ENCODE measurements at places on chromosomes 7 and 10.
A peak's percentile ranks its signal among the peaks of the same experiment; 100 is the strongest.

- DNase-seq, result no peak
Measured at GRCh38 chr10:133464582-133465031, 10.9 kb downstream of the SCART1 start.

- no peak for DNase-seq
Measured at GRCh38 chr7:3082831-3083230, 39.2 kb upstream of the CARD11 start.

GRCh38 chr7:79377097-79377496 is 76.4 kb downstream of the MAGI2 start:
- DNase-seq, result no peak

DNA sequence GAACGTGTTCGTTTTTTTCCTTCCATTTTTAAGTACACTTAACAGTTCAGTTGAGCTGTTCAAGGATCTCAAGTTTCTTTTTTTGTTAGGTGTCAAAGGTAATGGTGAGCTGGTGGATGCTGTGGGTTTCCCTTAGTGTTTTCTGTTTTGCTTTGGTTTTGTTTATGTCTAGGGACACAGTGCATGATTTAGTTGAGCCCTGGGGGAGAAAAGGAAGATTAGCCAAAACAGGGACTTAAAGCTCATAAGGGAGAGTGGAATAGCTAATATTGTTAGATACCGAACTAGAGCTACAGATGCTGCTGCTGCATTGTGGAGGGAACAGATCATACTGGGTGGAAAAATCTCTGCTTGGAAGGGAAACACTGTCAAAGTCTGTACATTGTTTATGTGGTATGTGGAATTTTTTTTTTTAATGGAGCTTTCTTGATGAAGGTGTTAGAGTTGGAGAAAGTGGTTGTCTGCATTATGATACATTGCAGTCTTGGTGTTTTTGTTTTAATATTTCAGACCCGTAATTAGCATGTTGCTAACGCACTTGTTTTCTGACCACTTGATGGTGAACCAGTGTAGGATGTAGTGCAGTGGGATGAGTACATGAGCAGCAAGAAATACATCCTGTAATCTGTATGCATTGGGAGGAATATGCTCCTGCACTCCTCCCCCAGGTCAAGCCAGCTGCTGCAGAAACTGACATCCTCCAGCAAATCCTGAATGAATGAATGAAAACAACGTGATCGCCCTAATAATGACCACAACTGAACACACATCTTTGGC is 2.1 kb downstream of the GLCCI1 start:
- DNase-seq, result no peak

GRCh38 chr10:87541114-87541513 is 36.4 kb downstream of the MINPP1 start:
- no peak for DNase-seq

- no peak for DNase-seq
Measured at GRCh38 chr7:158228986-158229385, 358.6 kb downstream of the PTPRN2 start.

- DNase-seq, result no peak
Measured at GRCh38 chr7:23721456-23721855, 11.4 kb downstream of the STK31 start.

GRCh38 chr7:94396037-94396431 is 1.3 kb downstream of the COL1A2 start:
- no peak for DNase-seq

GRCh38 chr10:3805791-3806461 is 20.9 kb upstream of the KLF6 start:
- DNase-seq, result no peak

- no peak for DNase-seq
Measured at GRCh38 chr10:54131833-54132232, 669.2 kb downstream of the PCDH15 start.

GRCh38 chr7:107002126-107002525 is 42.4 kb upstream of the PRKAR2B start:
- no peak for DNase-seq

- DNase-seq, result no peak
Measured at GRCh38 chr10:5073659-5074058, 20.6 kb upstream of the AKR1C3 start.

DNA sequence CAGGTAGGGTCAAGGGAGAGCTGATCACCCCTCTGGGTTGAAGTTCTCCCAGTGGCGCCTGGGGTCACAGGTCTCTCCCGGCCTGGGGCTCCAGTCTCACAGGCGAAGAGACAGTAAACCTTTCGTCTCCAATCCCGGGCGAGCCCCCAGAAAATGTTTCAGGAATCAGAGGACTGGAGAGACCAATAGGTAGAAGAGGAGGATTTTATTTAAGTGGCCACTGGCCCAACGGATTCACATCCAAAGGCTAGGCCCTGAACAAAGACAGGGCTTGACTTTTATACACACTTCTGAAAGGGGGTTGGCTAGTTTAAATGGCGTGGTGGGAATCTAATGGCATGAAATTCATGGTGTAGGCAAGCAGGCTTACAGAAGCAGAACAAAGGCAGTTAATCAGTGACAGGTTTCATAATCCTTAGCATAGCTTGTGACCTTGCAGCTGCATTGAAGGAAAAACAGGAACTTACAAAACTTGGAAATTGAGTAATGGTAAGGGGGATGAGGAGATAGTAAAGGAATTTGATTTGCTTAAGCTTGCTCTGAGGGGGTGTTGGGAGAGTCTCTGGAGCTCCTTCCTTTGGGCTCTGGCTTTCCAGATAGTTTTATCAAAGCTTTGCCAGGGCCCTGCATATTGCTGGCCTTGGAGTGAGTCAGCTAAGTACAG is 105.5 kb downstream of the TRIM24 start:
- DNase-seq, result no peak

GRCh38 chr10:23512355-23513058 is 73.6 kb downstream of the OTUD1 start:
- no peak for DNase-seq

- DNase-seq, result no peak
Measured at GRCh38 chr7:158329014-158329610, 258.5 kb downstream of the PTPRN2 start.

DNA sequence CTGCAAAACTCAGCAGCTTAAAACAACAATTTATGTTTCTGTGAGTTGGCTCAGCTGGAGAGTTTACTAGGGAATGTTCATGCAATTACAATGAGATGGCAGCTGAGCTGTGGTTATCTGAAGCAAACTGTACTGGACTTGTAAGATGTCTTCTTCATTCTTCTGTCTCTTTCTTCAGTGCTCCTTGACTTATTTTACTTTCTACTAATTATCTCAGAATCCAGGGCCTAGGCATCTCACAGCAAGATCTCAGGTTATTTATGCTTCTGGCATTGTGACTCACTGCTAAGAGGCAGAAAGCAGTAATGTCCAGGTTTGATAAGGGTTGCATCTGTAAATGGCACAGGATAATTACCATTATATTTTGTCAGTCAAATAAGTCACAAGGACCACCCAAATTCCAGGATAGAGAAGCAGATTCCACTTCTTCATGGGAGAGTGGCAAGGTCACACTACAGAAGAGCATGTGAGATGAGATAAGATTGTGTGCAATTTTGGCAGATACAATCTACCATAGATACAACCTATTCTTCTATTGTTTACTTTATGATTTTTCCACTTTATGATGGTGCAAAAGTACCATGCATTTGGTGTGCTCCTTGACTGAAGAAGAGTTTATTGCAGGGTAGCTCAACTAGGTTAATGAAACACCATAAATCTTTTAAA is 16.8 kb downstream of the VIM start:
- DNase-seq, result no peak

DNA sequence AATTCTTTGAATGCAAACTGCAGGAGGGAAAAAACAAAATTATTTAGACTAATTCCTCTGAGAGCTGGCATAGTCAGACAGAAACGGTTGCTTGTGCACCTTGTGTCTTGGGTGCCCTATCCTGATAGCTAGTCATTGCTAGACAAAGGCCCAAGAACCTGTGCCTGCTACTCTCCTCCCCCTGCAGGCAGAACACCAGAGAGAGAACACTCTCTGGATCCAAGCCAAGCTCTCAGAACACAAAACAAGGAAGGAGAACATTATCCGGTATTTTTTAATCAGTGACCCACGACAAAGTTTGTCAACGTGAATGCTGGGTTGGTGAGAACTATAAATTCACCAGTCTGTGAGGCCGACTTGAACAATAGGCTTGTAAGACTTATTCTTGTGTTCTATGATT is 18.8 kb upstream of the PPP1R9A start:
- DNase-seq, result peak; percentile 61

DNA sequence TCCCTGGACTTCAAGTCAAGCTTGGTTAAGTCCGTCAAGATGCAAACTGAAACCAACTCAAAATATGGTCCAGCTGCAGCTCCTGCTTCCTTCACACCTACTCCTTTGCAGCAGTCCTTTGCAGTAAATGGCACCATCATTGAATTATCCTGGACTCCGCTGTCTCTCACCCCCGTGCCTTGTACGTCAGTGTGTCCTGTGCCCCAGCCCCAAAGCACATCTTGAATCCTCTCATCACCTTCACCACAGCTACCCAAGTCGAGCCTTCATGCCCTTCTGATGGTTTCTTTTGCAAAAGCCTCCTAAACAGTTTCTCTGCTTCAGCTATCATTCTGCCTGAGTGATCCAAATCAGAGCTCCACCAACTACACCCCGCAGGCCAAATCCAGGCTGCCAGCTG is 88.4 kb upstream of the LEP start:
- DNase-seq, result no peak

- no peak for DNase-seq
Measured at GRCh38 chr7:151549644-151550043, 29.9 kb upstream of the RHEB start.

GRCh38 chr7:111393011-111393754 is 169.1 kb downstream of the IMMP2L start:
- DNase-seq, result no peak

- DNase-seq, result no peak
Measured at GRCh38 chr10:129005080-129005479, 462.0 kb upstream of the MGMT start.

DNA sequence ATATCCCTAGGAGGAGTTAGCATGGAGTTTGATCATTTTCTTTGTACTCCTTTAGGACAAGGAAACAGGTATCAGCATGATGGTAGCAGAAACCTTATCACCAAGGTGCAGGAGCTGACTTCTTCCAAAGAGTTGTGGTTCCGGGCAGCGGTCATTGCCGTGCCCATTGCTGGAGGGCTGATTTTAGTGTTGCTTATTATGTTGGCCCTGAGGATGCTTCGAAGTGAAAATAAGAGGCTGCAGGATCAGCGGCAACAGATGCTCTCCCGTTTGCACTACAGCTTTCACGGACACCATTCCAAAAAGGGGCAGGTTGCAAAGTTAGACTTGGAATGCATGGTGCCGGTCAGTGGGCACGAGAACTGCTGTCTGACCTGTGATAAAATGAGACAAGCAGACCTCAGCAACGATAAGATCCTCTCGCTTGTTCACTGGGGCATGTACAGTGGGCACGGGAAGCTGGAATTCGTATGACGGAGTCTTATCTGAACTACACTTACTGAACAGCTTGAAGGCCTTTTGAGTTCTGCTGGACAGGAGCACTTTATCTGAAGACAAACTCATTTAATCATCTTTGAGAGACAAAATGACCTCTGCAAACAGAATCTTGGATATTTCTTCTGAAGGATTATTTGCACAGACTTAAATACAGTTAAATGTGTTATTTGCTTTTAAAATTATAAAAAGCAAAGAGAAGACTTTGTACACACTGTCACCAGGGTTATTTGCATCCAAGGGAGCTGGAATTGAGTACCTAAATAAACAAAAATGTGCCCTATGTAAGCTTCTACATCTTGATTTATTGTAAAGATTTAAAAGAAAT is 4.8 kb downstream of the BAMBI start:
- no peak for DNase-seq

DNA sequence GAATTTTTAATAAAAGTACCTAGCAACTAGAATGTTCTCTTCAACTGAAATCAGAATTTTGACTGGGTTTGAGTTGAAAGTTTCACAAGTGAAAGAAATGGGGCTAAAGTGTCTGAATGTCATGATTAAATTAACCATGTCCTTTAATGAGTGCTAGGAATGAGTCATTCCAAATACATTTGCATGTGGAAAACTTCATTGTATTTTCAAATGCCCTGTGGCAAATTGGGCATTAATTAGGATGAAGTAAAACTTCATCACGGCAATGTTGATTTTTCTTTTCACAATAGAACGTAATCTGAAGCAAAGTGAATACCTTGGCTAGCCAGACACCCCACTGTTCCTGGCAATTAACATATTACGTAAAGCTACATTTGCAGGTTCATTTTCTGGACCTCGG is 166.6 kb downstream of the KIAA1217 start:
- DNase-seq, result no peak

- DNase-seq, result no peak
Measured at GRCh38 chr10:121680879-121681655, 82.8 kb upstream of the FGFR2 start.

DNA sequence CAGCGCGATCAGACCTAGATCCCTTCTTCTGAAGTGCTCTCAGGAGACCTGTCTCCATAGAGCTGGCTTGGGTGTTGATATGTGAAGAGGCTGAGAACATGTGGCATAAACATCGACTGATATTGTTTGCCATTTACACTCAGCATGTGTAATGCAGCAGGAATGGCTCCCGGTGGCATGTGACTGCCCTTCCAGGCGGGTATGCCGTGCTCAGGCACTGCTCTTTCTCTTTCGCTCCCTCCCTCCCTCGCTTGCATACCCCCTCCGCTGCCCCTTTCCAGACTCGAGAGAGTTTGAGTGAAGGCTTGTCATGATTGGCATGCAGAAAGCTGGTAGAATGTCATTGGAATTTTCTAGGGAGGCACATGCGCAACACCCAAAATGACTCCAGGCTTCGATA is 107.3 kb upstream of the PDCD4 start:
- no peak for DNase-seq

DNA sequence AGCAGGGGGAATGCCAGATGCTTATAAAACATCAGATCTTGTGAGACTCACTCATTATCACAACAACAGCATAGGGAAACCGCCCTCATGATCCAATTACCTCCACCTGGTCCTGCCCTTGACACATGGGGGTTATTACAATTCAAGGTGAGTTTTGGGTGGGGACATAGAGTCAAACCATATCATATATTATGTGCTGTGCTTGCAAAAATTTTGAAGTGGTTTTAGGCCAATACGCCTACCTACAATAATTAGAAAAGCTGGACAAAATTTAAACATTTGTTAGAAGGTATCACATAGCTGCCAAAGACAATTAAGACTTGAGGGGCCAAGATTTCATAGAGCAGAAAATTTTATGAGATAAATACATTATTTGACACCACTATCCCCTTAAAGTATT is 29.5 kb downstream of the NPSR1 start:
- DNase-seq, result no peak

DNA sequence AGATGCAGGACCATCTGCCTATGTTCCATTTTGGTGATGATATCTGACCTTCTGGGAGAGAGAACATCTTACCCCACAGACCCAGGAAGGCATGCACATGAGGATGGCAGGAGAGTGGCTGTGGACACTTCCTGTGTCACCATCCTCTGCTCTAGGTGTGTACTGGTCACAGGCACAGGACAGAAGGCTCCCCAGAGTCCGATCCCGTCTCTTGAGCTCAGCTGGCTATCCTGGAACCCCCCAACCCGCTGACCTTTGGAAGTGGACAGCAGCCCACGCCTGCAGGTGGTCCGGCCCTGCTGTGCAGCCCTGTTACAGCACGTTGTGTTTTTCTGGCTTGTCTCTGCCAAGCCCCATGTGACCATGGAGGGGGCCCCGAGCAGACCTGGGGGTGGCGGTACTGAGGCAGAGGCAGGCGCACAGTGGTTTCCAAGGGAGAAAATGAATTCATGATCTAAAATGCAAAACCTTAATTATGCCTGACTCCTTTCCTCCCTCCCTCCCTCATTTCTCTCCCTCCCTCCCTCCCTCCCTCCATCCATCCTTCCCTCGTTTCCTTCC is 178.8 kb downstream of the CUX1 start:
- DNase-seq, result no peak

GRCh38 chr7:4713183-4713784 is 31.2 kb downstream of the FOXK1 start:
- DNase-seq, result peak; percentile 51

GRCh38 chr7:136887317-136887716 is 18.9 kb downstream of the CHRM2 start:
- no peak for DNase-seq
